Stimulated activated CD8-positive, alpha-beta memory T cell treated with anti-CD3 and anti-CD28 coated beads, Interleukin-15, amount 100 ng/mL, for 48 hours (primary cell): ENCODE measurements at places on chromosomes 7 and 10.

- no peak for DNase-seq
These were observed 29.2 kb downstream of the COA1 start for GRCh38 chr7:43700059-43700501.

- DNase-seq = no peak
These were observed 41.8 kb upstream of the FAM133B start for GRCh38 chr7:92631850-92632487.

GRCh38 chr10:78954689-78955088 lies 114.1 kb upstream of the ZMIZ1 start:
- no peak for DNase-seq

DNA sequence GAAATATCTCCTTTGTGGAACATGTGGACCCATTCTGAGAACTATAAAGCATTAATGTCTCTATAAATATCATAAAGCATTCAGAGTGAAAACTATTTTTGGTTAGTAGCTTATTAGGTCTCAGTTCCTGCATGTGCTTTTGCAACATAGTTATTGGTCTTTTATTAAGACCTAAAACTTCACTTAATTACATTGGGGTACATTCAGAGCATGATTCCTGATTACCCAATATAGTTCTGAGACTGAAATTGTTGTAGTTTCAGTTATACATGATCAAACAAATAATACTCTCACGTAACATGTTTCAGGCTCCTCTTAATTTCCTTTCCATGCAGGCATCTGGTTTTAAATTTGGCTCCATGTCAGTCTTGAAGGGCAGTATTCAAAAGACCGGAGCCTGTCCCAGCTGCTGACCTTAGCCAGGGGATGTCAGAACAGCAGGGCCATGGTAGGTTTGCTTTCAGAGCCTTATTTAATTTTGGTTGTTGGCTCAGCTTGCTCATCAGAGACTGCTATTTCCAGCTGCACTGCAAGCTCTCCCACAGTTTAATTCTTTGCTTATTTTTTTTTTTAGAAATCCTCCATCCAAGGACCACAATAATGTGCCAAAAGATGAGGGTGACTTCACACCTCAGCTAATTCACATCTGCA lies 447.8 kb upstream of the FZD8 start:
- DNase-seq = no peak

DNA sequence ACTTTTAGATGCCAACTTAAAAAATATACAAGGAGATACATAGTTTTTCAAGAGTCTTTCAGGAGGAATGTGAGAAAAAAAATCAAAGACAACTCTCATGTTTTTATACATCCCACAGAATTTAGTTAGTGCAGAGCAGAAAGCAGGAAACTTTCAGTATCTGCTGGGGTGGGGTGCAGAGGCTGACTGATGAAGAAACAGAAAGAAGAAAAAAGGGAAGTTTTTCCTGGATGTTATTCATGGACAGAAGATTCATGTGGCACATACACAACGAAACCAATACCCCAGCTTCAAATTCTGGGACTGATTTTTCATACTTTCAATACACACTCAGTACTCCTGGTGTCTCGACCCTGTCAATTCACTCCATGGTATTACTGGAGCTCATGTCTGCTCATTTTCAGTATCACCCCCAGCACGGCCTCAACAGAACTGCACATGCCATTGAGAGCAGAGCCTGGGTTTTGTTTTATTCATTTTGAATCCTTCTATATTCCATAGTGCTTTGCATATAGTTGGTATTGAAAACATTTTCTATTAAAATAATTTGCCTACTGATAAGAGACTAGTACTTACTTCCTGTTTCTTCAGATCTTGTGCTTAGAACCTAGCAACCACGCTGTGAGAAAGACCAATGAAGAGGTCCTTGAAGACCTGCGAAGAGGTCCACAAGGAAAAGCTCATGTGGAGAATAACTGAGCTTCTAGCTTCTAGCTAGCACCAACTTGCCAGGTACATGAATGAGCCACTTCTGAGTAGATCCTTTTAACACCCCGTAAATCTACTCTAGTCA lies 49.0 kb downstream of the NDUFB2 start:
- no peak for DNase-seq

GRCh38 chr7:12729112-12729511 lies 41.7 kb downstream of the ARL4A start:
- no peak for DNase-seq

GRCh38 chr7:3092468-3092867 lies 48.8 kb upstream of the CARD11 start:
- peak; percentile 61 for DNase-seq

GRCh38 chr10:58299580-58299979 lies 30.6 kb downstream of the CISD1 start:
- peak; percentile 8 for DNase-seq

DNA sequence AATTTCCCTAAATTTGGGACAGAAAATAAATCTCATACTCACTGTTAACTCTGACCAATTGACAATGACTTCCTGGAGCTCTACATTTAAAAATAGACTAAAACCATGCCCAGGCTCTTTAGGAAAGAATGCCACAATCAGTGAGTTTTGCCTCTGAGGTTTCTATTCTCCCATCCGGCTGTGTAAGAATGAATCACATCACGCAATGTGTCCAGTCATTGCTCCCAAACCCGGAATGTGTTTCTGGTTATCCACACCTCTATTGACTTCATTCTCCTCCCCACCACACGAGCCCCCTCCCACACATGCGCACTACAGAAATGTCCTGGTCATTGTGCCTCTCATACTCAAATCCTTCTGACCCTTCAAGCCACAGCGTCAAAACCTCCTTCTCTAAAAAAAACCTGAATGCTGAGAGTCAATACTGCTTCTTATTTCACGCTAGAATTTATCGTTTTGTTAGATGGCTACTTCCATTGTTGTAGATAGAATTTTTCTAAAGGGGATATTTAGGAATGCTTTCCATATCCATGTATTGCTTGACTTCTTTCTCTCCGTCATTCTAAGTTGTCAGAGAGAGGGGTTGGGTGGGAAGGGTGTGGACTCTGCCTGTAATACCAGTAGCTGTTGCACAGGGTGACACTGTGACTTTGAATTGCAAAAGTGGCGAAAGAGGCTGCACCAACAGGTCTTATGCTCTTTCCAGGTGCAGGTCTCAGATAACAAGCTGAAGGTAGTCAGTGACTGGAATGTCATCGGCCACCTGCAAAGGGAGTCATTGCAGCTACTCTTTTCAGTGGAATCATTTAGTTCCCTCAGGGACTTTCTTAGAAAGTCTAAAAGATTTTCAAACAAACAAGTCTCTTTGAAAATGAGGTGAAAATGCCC lies 356.6 kb downstream of the PAXIP1 start:
- no peak for DNase-seq

DNA sequence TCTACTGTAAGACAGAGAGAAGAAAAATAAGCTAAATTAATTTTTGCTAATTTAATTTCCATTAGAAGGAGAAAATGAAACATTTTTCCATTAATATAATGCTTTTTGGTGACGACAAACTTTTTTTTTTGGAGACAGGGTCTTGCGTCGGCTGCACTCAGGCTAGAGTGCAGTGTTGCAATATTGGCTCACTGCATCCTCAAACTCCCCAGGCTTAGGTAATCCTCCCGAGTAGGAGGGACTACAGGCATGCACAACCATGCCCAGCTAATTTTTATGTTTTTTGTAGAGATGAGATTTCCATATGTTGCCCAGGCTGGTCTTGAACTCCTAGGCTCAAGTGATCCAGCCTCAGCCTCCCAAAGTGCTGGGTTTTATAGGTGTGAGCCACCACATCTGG lies 229.8 kb upstream of the LRRN3 start:
- DNase-seq = no peak

- no peak for DNase-seq
These were observed 28.4 kb upstream of the FKBP9 start for GRCh38 chr7:32928785-32929298.

DNA sequence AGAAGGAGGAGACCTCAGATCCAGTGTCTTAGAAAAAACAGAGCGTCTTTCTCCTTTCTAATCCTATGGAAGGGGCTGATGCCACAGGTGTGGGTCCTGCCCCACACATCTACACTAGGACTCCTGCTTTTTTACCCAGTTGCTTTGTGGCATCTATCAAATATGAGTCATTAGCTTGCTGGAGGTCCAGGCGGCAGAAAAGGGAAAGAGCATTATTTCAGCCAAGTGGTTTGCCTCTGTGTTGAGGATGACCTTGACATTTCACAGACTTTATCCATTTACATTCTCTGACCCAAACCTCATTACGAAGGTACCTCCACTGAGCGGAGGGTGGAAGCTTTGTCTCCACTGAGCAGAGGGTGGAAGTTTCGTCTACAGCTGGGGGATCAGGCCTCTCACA lies 308.4 kb upstream of the KLF6 start:
- DNase-seq = no peak

DNA sequence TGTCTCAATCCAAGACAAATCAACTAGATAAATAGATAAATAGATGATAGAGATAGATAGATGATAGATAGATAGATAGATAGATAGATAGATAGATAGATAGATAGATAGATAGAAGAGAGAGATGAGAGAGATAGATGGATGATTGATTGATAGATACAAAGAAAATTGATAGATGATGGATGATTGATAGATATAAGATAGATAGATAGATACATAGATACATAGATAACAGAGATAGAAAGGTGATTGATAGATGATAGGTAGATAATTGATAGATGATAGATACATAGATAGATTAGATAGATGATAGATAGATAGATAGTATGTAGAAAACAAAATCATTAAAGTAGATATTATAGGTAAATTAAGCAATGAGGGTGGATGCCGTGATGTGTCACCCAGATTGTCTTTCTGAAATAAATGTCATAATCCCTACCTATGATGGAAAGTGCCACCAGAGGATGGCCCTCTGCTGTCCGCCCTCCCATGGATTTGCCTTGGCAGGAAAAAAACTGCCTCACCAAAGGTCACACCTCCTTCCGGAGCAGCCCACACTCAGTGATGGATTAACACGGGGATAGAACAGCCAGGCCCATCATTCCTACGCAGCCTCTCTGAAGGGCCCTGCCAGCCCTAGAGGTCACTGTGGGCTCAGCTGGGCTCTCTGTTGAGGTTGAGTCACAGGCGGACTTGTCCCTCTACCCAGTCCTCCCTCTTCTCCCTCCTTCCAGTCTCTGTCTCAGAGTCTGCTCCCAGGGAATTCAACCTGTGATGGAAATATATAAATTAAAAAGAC lies 50.8 kb downstream of the KCNH2 start:
- no peak for DNase-seq

DNA sequence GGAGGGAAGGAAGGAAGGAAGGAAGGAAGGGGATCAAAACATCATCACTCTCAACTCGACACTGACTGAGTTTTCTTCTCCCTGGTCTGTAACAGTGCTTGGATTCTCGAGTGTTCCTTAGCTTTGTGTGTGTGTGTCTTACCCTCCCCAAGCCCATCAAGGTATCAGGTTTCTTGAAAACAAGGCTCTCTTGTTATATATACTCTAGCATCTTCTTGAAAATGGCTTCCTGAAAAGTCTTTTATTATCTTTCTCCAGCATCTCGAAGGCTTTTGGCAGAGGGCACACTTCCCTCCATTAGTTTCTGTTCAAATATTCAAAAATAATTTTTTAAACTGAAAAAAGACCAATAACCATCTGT lies 13.4 kb downstream of the SERPINE1 start:
- no peak for DNase-seq

DNA sequence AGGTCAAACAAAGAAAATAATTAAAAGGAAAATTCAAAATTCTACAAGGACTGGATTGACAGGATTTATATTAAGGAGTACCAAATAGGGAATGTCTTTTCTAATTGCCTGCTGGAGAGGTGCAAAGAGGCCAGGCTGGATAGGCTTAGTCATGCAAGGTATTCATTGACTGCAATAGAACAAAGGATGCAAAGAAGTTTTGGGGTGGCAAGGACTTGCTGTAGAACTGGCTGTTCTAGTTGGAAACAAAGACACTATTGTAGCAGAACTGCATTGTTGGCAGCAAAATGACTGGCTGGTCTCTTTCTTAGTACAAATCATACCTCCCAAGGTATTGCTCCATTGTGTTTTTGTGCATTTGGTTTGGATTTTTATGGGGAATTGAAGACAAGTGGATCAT lies 10.1 kb downstream of the ITGB8 start:
- DNase-seq = no peak

- DNase-seq = no peak
These were observed 236.6 kb downstream of the ELMO1 start for GRCh38 chr7:37212051-37212450.

GRCh38 chr7:33669251-33669670 lies 236.1 kb upstream of the BMPER start:
- no peak for DNase-seq

DNA sequence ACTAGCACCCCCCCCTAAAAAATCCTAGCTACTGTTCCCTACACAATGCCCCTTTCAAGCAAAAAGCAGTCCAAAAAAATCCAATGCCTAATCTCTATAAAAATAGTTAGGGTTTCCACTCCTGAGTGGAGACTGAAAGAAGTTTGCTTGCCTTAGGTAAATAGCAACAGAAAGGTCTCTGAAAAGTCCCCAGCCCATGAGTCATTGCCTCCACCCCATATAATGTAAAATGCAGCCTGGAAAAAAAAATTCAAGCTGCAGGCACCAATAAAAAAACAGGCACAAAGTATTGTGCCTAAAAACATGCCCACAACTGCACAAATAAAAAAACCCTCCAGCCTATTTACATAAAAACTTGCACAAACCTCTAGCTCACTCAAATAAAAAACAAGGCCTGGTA lies 47.5 kb downstream of the ZNF680 start:
- no peak for DNase-seq

- no peak for DNase-seq
These were observed 989.4 kb downstream of the CCSER2 start for GRCh38 chr10:85317827-85318226.

GRCh38 chr10:20254078-20254477 lies 437.8 kb downstream of the PLXDC2 start:
- no peak for DNase-seq

DNA sequence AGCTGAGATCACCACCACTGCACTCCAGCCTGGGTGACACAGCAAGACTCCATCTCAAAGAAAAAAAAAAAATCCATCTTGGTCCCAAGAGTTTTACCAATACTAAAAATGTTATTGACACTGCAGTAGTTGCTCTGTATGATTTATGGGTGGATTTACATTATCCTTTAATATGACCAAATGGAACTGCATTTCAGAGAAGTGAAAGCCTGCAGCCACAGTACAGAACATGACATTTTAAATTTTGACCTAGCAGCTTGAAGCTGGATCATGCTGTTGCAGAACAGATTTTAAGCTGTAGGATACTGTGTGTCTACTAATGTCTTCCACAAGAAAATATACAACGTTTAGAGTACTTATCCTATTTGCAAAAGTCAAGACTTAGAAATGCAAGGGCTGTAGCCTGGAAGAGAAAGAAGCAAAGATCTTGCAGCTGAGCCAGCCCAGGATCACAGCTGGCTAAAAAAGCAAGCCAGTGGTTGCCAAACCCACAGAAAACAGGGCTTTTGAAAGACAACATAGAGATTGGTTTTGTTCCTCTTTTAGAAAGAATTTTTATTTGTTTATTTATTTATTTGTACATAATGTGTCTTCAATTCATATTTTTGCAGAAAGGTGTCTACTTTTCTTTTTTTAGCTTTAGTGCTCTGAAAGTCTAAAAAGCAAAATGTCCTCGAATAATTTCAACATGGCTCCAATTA lies 55.2 kb upstream of the WNT16 start:
- DNase-seq = no peak
